Thoracic aorta (tissue), 2 donors: ENCODE measurements at places on chromosomes 7 and 10.

DNA sequence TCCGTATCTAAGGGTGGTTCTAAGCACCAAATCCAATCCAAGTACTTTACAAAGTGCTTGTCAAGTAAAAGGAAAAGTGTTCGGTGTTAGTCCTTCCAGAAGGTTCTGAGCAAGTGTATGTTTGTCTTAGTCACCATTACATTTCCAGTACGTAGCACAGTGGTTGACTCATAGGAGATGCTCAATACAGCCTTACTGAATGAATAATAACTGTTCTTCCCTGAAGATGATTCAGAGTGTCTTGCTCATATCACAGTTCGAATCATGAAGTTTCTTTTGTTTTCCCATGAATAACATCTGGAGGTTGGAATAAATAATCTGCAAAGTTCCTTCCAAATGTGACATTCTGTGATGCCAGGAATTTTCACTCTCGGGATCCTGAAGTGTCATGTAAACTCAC lies 53.4 kb downstream of the WNT2 start:
- H3K27me3 ChIP-seq: no peaks in the 10 kb centered on the region
- no peak overlapping the region for H3K27ac ChIP-seq
- H3K4me1 ChIP-seq: no peaks in the 10 kb centered on the region
- no peak overlapping the region for H3K4me3 ChIP-seq
- no peak for DNase-seq
- no peaks in the 10 kb centered on the region for H3K36me3 ChIP-seq

GRCh38 chr7:91299952-91300775 lies 35.9 kb downstream of the FZD1 start:
- no peak overlapping the region for H3K4me3 ChIP-seq
- H3K36me3 ChIP-seq: no peaks in the 10 kb centered on the region
- no peak for DNase-seq
- no peaks in the 10 kb centered on the region for H3K4me1 ChIP-seq

DNA sequence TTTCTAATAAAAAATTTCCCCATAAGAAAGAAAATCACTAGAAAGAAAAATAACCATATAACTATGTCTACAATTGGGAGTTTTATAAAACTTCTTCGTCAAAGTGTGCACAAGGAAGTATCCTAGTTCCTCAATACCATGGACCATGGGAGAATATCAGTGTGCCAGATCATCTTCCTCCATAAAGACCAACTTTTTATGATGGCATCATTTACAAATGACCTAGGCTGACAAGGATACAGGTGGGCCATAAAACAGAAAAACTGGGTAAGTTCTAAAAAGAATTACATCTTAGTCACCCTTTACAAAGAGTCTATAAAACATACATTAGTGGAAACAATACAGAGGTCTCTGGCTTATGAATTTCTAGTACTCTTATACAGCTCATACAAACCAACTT lies 303.2 kb downstream of the DOCK4 start:
- no peak overlapping the region for H3K27ac ChIP-seq
- no peak overlapping the region for H3K4me3 ChIP-seq
- no peaks in the 10 kb centered on the region for H3K27me3 ChIP-seq
- H3K36me3 ChIP-seq: no peaks in the 10 kb centered on the region
- no peaks in the 10 kb centered on the region for H3K4me1 ChIP-seq

DNA sequence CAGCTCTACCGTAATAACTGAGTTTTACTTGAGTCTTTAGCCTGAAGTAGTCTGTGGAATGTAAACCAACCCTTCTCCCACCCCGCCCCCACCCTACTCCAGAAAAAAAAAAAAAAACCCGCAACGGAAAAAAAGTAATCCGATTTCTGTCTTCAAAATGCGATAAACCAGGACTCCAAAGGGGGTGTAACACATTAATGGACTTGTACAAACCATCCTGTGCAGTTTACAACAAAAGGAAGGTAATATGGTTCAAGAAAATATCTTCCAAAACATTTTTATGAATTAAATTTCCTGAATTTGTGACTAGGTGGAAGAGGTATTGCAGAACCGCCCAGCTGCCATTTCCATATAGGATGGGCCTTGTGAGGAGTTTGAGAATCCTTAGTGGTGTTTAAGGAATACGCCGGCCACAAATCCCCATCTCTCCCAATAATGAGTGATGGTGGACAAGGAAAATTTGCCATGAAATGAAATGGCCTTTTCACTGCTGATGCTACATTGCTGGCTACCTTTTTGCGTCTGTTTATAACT lies 10.6 kb downstream of the SKIDA1 start:
- DNase-seq: no peak
- H3K27ac ChIP-seq: no peak overlapping the region
- H3K4me3 ChIP-seq: no peak overlapping the region
- no peaks in the 10 kb centered on the region for H3K27me3 ChIP-seq
- peaks cover 9% of the 10 kb centered on the region for H3K4me1 ChIP-seq
- no peaks in the 10 kb centered on the region for H3K36me3 ChIP-seq

DNA sequence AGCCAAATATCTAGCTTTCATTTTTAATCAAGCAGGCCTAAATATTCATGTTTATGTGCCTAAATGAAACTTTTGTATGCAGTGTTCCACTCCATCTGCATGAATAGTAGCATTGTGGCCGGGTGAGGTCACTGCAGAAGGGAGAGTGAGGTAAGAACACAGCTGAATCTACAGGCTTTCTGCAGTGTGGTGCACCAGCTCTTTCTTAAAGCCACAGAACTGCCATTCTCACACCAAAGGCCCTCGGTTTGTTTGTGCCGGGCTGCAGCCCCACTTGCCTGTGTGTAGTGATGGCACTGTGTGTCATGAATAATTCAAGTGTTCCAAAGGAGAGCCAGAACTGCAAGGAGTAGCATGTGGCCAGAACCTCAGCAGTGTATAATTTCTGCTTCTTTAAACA lies 204.1 kb downstream of the TRIL start:
- H3K4me3 ChIP-seq: no peak overlapping the region
- peaks cover 4% of the 10 kb centered on the region for H3K36me3 ChIP-seq
- H3K27ac ChIP-seq: no peak overlapping the region

- H3K4me3 ChIP-seq: peak overlapping the region; percentile 34
- H3K4me1 ChIP-seq: peaks cover 45% of the 10 kb centered on the region
- H3K36me3 ChIP-seq: no peaks in the 10 kb centered on the region
- H3K27ac ChIP-seq: peak overlapping the region; percentile 82
- H3K27me3 ChIP-seq: no peaks in the 10 kb centered on the region
Measured at GRCh38 chr7:159070431-159071148, 74.1 kb downstream of the VIPR2 start.

- no peaks in the 10 kb centered on the region for H3K27me3 ChIP-seq
- no peak overlapping the region for H3K27ac ChIP-seq
- no peak for DNase-seq
- no peak overlapping the region for H3K4me3 ChIP-seq
- no peaks in the 10 kb centered on the region for H3K4me1 ChIP-seq
Measured at GRCh38 chr7:110148054-110148453, 942.9 kb upstream of the LRRN3 start.

- no peaks in the 10 kb centered on the region for H3K4me1 ChIP-seq
- H3K4me3 ChIP-seq: no peak overlapping the region
- no peak for DNase-seq
Measured at GRCh38 chr7:7177044-7177517, 5.3 kb upstream of the C1GALT1 start.

GRCh38 chr10:110680273-110681020 lies 36.3 kb downstream of the RBM20 start:
- H3K27me3 ChIP-seq: no peaks in the 10 kb centered on the region
- no peak overlapping the region for H3K27ac ChIP-seq
- DNase-seq: no peak
- peaks cover 31% of the 10 kb centered on the region for H3K4me1 ChIP-seq
- no peak overlapping the region for H3K4me3 ChIP-seq

- no peak overlapping the region for H3K4me3 ChIP-seq
- H3K36me3 ChIP-seq: peaks cover 61% of the 10 kb centered on the region
- DNase-seq: no peak
- no peaks in the 10 kb centered on the region for H3K27me3 ChIP-seq
- peaks cover 30% of the 10 kb centered on the region for H3K4me1 ChIP-seq
Measured at GRCh38 chr7:137881607-137882260, 35.0 kb upstream of the DGKI start.

DNA sequence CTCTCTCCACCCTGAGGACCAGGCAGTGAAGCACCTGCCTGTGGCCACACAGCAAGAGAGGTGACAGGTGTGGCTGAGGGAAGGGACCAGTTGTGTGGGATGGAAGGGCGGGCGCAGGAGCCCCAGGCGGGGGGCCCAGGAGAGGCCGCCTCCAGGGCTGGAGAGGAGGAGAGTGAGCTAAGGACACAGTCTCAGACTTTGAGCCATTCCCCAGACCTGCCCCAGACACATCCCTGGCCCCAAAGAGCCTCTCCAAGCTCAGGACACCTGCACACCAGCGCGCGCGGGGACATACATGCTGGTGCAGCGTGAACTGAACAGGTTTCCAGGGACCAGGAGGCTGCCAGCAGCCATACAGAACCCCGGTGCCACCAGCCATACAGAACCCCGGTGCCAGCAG lies 237.3 kb downstream of the MAD1L1 start:
- no peak for DNase-seq
- no peaks in the 10 kb centered on the region for H3K27me3 ChIP-seq
- H3K27ac ChIP-seq: no peak overlapping the region
- no peaks in the 10 kb centered on the region for H3K4me1 ChIP-seq
- H3K4me3 ChIP-seq: no peak overlapping the region

GRCh38 chr7:100247152-100247757 lies 27.5 kb downstream of the PVRIG start:
- DNase-seq: no peak
- H3K4me1 ChIP-seq: no peaks in the 10 kb centered on the region
- no peak overlapping the region for H3K4me3 ChIP-seq
- H3K27me3 ChIP-seq: no peaks in the 10 kb centered on the region

DNA sequence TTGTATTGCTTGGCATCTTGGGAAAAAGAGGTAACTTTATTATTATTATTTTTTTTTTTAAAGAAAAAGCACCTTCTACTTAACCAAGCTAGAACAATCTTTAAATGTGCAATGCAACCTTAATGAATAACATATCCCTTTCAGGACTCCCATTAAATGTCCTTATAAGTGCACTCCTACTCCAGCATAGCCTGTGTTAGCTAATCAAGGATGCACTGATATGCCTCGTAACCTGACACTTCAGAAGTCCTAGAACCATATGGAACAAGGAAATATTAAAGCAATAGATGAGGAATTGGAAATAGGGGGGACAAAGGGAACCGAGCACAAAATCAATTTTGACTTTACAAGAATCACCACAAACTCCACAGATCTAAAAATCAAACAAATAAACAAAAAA lies 522.4 kb downstream of the PARD3 start:
- H3K4me3 ChIP-seq: no peak overlapping the region
- DNase-seq: no peak
- H3K27ac ChIP-seq: no peak overlapping the region
- peaks cover 7% of the 10 kb centered on the region for H3K4me1 ChIP-seq
- H3K27me3 ChIP-seq: no peaks in the 10 kb centered on the region

- H3K36me3 ChIP-seq: no peaks in the 10 kb centered on the region
- no peaks in the 10 kb centered on the region for H3K27me3 ChIP-seq
- DNase-seq: no peak
- H3K4me1 ChIP-seq: no peaks in the 10 kb centered on the region
Measured at GRCh38 chr7:34025600-34025999, 120.3 kb downstream of the BMPER start.

DNA sequence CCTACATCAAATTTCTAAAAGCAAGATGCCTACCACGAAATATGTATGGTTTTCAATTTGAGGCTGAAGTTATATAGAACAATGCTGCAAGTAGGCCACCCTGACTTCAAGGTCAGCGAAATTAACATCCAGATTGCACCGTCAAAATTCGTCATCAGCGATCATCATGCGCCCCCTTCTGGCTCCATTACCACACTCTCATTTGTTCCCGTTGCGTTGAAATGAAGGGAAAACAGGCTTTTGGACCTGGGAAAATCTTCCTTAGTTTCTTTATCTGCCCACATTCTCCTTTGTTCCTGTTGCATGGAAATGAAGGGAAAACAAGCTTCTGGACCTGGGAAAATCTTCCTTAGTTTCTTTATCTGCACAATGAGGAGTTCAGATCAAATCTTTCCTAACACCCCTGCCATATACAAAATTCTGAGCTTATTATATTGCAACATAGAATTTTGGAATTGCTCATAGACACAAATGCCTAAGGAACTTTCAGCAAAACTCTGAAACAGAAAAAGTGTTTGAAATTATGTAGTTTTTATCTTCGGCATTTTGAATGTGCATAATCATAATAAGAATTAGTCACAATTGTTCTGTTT lies 98.2 kb upstream of the PRKCQ start:
- H3K27ac ChIP-seq: no peak overlapping the region
- no peaks in the 10 kb centered on the region for H3K36me3 ChIP-seq
- no peaks in the 10 kb centered on the region for H3K27me3 ChIP-seq
- no peak overlapping the region for H3K4me3 ChIP-seq
- no peaks in the 10 kb centered on the region for H3K4me1 ChIP-seq

- no peak overlapping the region for H3K27ac ChIP-seq
- no peaks in the 10 kb centered on the region for H3K36me3 ChIP-seq
- no peaks in the 10 kb centered on the region for H3K27me3 ChIP-seq
- no peaks in the 10 kb centered on the region for H3K4me1 ChIP-seq
- no peak overlapping the region for H3K4me3 ChIP-seq
Measured at GRCh38 chr7:935874-936385, 18.6 kb downstream of the ADAP1 start.

DNA sequence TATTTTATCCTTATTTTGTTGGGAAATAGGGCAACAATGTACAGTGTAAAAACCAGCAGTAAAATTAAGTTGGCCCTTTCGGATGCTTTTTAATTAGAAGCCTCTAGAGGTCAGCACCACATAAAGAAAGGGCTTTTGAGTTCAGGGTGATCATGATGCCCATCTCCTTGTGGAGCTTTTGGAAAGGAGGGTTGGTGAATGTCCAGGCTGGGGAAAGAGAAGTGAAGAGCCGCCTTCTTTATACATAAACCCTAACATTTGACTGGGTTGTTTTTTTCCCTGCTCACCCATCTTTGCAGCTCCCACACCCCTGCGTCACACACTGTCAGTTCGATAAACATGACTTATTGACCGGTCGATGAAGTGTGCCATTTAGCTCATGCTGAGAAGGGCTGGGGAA lies 29.8 kb downstream of the MTURN start:
- no peaks in the 10 kb centered on the region for H3K36me3 ChIP-seq
- H3K27ac ChIP-seq: no peak overlapping the region
- DNase-seq: no peak
